ENCODE measurements at places on chromosomes 6 and 20. TPM values are rescaled to one million over a fixed set of nuclear protein-coding genes. Genes with fewer than 3 reads are reported as not detected.
A peak's percentile ranks its signal among the peaks of the same experiment; 100 is the strongest.

Gene ELOVL2
- 0.05 TPM for total RNA-seq

DNA sequence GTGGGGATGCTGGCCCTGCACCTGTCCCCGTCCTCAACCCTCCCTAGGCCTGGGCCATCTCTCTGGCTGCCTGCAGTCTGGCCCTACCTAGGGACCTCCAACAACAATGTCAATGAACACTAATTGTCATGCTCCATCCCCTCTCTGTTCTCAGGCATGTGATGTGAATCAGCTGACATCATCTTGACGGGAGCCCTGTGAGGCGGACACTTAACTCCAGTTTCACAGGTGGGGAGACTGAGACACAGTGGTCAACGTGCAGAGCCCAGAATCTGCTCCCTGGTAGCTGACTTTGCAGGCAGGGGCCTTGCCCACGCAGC lies 762 bp upstream of the TCEA2 start:
- DNase-seq: no peak

GRCh38 chr6:24689964-24690363 lies 23.1 kb downstream of the ACOT13 start:
- no peak for DNase-seq

DNA sequence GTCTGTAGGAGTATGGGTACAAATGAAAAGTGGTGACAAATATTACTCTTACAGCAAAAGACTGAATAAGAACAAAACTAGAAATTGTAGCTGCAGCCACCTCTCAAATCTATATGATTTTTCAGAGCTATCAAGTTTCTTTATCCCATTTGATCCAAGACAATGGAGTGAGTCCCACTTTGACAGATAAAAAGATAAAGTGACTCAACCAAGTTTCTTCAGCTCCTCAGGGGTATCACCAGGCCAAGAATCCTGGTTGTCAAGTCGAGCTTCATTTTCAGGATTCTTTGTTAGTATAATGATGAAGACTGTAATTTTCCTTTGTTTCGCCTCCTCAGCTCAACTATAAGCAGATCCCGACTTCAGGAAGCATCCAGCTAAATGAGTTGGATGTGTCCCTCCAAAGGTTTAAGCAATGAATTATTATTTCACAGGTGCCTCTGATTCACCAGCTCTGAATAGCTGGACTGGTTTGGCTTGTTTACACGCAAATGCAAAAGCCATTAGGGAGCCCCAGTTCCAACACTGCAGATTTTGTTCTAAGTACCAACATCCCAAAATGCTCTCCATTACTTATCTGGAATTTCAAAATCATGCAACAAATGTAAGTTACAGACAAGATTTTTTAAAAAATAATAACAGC lies 238.9 kb downstream of the MAFB start:
- DNase-seq: peak; percentile 1

DNA sequence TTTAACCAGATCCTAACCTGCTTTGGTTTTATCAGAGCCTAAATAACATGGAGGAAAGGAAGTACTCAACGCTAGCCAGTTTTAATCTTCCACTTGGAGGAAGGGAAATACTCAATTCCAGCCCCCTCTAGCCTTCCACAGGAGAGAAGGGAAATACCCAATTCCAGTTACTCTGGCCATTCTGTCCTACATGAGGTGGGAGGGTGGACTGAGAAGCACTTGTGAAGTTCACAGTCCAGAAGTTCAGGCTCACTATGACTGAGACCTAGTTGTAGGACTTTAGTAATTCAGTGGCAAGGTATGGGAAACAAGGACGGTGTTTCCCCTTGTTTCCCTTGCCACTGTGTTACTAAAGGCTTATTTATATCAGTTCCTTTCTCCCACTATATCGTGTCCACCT lies 672.0 kb downstream of the RFPL4B start:
- no peak for DNase-seq

DNA sequence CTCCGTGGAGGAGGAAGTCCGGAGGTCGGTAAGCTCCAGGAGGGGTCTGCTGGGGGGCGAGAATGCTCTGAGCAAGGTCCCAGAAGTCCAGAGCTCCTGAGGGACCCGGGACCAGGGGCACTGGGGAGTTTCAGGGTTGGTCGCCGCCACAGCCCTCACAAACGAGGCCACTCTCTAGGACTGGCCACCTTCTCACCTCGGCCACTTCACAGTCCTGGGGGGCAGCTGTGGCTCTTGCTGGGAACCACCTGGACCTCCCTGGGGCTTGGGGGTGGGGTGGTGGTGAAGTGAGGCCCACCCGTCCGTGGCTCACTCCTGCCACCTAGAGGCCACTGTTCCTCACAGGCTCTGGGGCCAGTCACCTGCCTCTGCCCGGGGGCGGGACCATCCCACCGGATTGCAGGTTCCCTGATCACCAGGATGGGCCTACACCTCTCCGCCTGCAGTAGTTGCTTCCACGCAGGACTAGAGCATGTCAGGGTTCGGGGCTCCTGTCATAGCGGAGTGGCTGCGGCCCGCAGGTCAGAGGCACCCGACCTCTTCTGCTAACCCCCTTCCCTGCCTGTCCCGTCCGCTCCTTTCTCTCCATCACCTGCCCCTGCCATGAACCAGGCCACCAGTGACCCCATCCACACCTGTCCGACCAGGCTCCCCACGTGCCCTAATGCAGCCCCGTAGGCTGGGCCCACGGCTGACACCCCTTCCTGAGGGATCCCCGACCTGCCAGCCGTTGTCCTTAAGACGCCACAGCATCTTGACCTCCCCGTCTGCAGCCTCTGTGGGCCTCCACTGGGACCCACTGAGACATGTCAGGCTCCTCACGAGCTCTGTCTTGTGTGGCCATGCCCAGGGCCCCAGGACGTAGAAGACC lies 5.1 kb upstream of the TCEA2 start:
- peak; percentile 57 for DNase-seq

Gene RAMACL
- not detected for total RNA-seq

- peak; percentile 26 for DNase-seq
Measured at GRCh38 chr6:107192830-107193229, 77.5 kb upstream of the BEND3 start.

Gene CST4
- not detected for total RNA-seq

DNA sequence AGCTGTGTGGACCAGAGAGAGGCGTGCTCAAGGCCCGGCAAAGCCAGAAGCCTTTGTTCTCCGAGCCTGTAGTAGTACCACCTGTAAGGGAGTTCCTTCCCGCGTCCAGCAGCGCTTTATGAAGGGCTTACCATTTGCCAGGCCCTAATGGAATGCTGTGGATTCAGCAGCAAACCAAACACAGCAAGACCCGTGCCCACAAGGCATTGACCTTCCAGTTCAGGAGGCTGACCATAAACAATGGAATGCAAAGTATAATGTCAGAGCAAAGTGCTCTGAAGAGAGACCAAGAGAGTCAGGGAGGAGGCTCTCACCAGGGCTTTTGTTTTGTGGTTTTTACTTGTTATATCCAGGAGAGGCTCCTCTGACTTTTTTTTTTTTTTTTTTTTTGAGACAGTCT lies 209.8 kb downstream of the ZMYND8 start:
- DNase-seq: peak; percentile 81

DNA sequence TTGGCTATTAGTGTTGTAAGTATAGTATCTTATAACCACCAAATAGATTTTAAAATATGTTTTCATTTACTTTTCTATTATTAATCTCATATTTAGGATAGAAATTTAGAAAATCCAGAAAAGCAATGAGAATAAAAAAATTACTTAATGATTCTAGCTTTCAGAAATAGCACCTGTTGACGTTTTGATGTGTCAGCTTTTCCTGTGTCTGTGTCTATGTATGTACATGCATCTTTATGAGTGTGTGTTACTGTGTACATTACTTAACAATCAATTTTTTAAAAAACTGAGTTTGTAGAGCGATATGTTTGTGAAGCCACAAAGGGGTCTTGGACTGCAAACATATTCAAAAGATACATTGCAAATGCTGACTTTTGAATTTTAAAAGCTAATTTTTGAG lies 526.9 kb downstream of the BCKDHB start:
- DNase-seq: no peak

Gene SLC22A7
- not detected for total RNA-seq

Gene TREML2
- not detected for total RNA-seq

Gene ENPP3
- 0.05 TPM for total RNA-seq

- DNase-seq: no peak
Measured at GRCh38 chr20:56454754-56455153, 13.7 kb upstream of the RTF2 start.

DNA sequence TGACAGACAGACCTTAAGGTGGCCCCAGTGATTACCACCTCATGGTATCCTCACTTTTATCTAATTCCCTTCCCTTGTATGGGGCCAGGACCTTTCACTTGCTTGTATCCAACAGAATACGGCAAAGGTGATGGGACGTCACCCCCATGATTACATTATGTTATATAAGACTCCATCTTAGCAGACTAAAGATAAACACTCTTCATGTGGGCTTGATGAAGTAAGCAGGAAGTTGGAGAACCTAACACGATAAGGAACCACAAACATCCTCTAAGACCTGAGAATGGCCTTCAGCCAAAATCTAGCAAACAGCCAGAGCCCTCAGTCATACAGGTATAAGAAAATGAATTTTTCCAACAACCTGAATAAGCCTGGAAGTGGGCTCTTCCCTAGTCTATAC lies 8.0 kb downstream of the SLC17A3 start:
- DNase-seq: no peak

- DNase-seq: no peak
Measured at GRCh38 chr6:130371921-130372420, 6.2 kb downstream of the TMEM200A start.

DNA sequence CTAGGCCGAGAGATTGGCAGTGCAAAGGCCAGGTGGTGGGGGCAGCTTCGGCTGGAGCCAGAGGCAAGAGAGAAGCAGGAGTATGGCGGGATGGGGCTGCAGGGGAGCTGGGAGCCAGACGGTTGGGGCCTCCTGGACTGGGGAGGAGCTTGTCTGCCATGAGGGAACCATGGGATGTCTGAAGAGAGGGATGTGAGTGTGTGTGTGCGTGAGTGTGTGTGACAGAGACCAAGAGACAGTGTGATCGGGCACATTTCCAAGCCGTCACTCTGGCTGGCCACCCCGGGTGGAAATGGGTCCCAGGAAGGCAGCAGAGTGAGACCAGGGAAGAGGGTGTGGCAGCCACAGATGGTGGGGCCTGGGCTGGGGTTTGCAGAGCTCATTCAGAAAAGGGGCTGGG lies 13.8 kb downstream of the PHACTR3 start:
- DNase-seq: no peak

Gene RTF2
- 81.3 TPM for total RNA-seq

- DNase-seq: peak; percentile 86
Measured at GRCh38 chr6:14035071-14035847, 82.3 kb upstream of the CD83 start.

DNA sequence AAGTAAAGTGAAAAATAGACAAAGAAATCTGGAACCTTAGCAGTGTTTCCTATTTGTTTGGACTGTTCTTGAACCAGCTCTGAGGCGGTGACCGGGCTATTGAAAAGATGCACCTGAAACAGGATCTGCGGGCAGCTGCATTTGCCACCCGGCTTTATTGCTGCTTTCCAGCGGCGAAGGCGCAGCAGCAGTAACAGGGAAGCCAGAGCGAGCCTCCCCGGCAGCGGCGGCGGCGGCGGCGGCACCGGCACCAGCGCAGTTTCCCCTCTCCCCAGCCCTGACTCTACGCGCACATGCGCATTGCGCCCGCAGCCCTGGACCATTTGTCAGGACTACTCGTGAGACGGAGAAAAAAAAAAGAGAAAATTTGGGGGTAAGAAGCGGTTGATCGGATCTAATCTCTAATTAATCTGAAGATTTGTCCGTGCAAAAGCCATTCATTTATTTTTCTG lies at the start of gene L3MBTL3:
Gene L3MBTL3 (plus strand): TSS at position 290 of the 452 bp plus-strand sequence. CDS start 24,119 bp downstream, outside the sequence.
- peak; percentile 93 for DNase-seq

- no peak for DNase-seq
Measured at GRCh38 chr6:55826941-55827340, 48.4 kb downstream of the BMP5 start.

GRCh38 chr6:35294308-35294945 lies 3.2 kb upstream of the DEF6 start:
- DNase-seq: peak; percentile 21

Gene GPR63
- 0.27 TPM for total RNA-seq

- DNase-seq: no peak
Measured at GRCh38 chr6:107968081-107968480, 10.1 kb upstream of the SEC63 start.

Gene FAM162B
- total RNA-seq: not detected

- no peak for DNase-seq
Measured at GRCh38 chr6:158564243-158565121, 4.6 kb downstream of the TMEM181 start.

- DNase-seq: no peak
Measured at GRCh38 chr20:37687478-37687805, 6.4 kb upstream of the CTNNBL1 start.

Gene PXDC1
- total RNA-seq: 42.2 TPM

Gene DOP1A
- 31.6 TPM for total RNA-seq

DNA sequence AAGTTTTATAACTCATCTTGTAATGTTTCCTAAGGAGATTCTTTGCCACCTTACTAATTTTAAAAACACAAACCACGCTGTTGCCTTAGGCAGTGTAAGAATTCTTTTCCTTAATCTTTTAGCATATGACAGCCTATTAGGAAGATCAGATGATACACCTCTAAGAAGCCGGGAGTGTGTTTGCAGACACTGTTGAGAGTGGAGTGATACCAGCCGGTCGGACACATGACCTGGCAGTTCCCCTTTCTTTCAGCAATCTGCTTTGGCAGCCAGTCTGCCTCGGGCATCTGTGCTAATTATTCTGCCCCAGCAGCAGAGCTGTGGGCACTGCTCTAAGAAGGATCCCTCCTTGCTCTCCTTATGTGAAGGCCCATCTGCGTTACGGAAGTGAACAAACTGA lies 50.9 kb downstream of the PLCB4 start:
- DNase-seq: peak; percentile 50

DNA sequence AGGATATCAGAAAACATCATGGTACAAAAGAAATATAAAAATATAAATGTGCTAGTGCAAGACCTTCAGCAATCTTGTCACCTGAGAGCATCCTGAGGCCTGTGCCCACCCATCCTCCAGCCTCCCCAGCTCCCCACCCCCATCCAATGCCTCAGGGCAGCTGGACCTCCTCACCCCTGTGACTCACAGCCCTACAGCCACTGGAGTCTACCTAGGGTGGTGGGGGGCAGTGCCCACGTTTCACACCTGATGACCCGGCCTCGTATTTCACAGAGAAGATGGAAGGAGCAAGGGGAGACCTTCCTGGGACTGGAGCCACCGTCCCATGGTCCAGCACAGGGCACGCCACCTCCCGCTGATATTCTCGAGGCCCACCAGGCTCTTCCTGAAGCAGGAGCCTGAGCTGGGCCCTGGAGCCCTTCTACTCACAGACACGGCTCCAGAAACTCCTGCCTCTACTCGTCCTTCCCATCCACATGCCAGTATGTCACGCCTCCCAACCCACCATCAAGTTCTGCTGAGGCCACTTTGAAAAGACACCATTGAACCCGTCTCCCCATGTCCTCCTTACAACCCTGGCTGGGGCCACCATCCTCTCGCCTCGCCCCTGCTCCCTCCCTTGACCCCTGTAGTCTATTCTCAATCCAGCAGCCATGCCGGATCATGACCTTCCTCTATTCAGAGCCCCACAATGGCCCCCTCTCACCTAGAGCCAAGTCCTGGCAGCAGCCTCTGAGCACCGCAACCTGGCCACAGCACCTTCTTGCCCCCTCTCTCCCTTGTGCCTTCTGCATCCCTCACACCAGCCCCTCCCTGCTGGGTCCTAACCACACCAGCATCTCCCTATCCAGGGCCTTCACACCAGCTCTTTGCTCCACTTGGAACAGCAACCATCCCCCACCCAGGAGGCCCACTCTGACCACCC lies 13.3 kb downstream of the APMAP start:
- DNase-seq: no peak

Data from myocyte (in vitro differentiated cells).